Esophagus muscularis mucosa (tissue), 4 donors: ENCODE measurements at places on chromosomes 5 and 9.

GRCh38 chr9:112844771-112845542, 45.7 kb downstream of the SLC46A2 start:
- DNase-seq: no peak

DNA sequence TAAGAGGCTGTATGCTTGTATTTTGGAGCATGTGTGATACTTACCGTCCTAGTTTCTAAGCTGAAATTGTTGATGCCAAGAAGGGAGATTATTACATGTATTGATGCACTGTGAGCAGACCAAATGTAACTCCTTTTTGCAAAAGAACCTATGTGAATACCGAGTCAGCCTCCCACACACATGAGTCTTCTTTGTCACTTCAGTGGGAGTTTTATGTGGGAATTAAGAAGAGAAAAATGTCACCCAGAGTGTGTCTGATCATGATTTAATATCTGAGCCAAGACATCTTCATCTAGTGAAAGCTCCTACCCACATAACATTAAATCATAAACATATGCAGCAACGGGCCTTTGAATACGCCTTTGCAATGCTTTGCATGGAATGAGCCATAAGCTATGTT, 380.3 kb upstream of the ACTBL2 start:
- DNase-seq: no peak

GRCh38 chr5:63613442-63613841, 348.8 kb downstream of the HTR1A start:
- DNase-seq: no peak

- DNase-seq: no peak
These were observed 1.6 kb upstream of the ENHO start for GRCh38 chr9:34524349-34524748.

- no peak for DNase-seq
These were observed 132.2 kb upstream of the HMHB1 start for GRCh38 chr5:143679777-143680176.

- no peak for DNase-seq
These were observed 232.9 kb downstream of the ARRDC3 start for GRCh38 chr5:91150234-91150633.

GRCh38 chr9:86994231-86994630, 46.9 kb upstream of the GAS1 start:
- no peak for DNase-seq

DNA sequence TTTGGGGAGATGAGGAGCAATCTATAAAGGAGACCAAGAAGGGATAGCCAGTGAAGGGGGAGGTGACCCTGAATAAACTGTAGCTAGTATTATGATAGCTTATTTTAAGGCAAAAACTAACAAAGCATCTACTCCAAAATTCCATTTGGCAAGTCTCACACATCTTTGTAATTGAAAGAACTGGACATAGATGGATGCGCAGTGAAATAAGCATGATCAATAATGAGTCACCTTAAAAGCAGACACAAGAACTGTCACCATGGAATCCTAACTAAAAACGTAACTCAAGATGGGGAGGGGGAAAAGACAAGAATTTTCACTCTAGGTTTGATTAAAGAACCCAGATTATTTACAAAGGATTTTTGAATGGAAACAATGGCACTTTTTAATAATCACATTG, 164.5 kb downstream of the MED27 start:
- no peak for DNase-seq

- no peak for DNase-seq
These were observed 4.0 kb downstream of the ANKRD33B start for GRCh38 chr5:10567781-10568321.

DNA sequence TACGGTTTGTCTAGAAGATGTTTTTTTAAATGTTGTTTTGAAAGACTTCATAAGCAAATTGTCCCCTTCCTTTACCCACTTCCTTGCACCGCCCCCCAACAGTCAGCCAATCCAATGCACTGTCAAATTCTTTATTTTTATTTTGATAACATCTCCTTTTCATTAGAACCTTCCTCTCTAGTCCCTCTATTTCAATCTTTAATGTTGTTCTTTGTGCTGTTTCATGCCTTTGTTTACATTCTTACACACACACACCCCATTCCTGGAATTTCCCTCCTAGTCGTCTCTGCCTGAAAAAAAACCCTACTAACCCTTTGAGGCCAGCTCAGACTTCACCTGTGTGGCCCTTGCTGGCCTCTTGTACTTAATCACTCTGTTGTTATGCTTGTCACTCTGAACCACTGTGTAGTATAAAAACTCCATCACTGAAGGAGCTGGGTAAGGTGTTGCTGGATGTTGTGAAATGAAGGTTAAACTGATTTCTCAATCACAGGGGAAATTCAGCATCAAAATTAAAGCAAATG, 133.4 kb downstream of the UGCG start:
- DNase-seq: no peak
